Activated naive CD8-positive, alpha-beta T cell treated with anti-CD3 and anti-CD28 coated beads, Interleukin-2, amount 50 U/mL, for 24 hours (primary cell): ENCODE measurements at places on chromosomes 3 and 15.

- H3K27me3 ChIP-seq: no peaks in the 10 kb centered on the region
- no peaks in the 10 kb centered on the region for H3K36me3 ChIP-seq
- DNase-seq: peak; percentile 67
- peaks cover 54% of the 10 kb centered on the region for H3K4me1 ChIP-seq
- H3K27ac ChIP-seq: peak overlapping the region; percentile 99
- H3K4me3 ChIP-seq: peak overlapping the region; percentile 87
Observed at GRCh38 chr15:92810418-92811138, 89.5 kb upstream of the CHD2 start.

- H3K4me3 ChIP-seq: no peak overlapping the region
- H3K27ac ChIP-seq: no peak overlapping the region
- H3K36me3 ChIP-seq: no peaks in the 10 kb centered on the region
- DNase-seq: no peak
Observed at GRCh38 chr3:112602217-112602838, 38.6 kb downstream of the CCDC80 start.

DNA sequence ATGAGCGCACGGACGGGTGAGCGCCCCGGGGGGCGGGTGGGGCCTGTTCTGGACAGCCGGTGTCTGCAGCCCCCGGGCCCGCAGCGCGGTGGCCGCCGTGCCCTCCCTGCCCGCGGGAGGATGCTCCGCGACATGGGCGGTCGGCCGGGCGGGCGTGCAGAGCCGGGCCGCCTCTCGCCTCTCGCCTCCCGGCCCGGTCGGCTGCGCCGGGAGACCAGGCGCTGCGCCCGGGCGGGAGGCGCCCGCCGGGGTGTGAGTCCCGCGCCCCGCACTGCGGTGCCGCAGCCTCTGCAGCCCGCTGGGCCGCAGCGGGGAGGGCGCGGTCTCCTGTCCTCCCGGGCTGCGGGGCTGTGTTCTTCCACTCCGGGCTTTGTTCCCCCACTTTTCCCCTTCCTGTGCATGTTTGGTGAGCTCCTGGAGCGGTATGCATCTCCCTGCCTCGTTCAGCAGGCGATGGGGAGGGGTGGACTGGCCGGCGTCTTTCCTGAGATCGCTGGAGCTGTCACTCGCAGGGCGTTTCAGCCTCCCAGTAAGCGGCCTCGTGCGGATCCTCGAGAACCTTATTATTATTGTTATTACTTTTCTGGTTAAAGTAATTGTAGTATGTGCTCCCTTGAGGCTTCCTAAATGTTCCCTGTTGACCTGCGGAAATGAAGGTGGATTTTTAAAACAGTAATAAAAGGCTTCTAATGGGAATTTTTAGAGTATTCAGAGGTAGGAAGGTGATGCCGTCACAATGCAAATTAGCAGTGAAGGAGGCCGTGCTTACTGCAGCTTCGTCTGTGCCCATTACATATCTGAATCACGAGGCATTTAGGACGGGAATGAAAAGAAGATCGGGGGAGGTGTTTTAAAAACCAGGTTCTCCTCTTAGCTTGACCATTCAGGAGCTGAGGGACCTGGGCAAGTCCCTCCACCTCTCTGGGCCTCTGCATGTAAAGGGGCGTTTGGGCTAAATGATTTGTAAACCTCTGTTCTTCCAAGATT is 593 bp downstream of the TMOD2 start:
- DNase-seq: peak; percentile 18
- H3K27me3 ChIP-seq: peaks cover 8% of the 10 kb centered on the region
- H3K4me1 ChIP-seq: peaks cover 26% of the 10 kb centered on the region
- H3K36me3 ChIP-seq: no peaks in the 10 kb centered on the region
- peak overlapping the region; percentile 81 for H3K4me3 ChIP-seq
- no peak overlapping the region for H3K27ac ChIP-seq

DNA sequence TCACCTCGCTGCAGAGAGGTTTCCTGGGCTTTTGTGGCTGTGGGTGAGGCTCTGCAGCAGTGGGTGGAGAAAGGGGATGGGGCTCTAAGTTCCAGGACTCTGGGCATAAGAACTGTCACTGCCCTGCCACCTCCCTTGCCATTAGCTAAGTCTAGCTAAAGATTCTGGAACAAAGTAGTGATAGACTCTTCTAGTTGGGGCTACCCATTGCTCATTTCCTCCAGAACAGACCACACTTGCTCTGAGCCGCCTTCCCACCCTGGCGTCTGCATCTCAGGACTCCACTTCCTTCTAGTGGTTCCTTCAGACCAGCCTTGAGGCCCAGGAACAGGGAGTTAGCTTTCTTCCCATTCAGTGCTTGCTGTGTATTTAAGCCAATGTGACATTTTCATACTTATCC is 7.5 kb downstream of the ARHGAP31 start:
- H3K4me3 ChIP-seq: no peak overlapping the region
- H3K27ac ChIP-seq: peak overlapping the region; percentile 62
- no peak for DNase-seq
- no peaks in the 10 kb centered on the region for H3K27me3 ChIP-seq
- H3K4me1 ChIP-seq: peaks cover 70% of the 10 kb centered on the region
- H3K36me3 ChIP-seq: peaks cover 48% of the 10 kb centered on the region

DNA sequence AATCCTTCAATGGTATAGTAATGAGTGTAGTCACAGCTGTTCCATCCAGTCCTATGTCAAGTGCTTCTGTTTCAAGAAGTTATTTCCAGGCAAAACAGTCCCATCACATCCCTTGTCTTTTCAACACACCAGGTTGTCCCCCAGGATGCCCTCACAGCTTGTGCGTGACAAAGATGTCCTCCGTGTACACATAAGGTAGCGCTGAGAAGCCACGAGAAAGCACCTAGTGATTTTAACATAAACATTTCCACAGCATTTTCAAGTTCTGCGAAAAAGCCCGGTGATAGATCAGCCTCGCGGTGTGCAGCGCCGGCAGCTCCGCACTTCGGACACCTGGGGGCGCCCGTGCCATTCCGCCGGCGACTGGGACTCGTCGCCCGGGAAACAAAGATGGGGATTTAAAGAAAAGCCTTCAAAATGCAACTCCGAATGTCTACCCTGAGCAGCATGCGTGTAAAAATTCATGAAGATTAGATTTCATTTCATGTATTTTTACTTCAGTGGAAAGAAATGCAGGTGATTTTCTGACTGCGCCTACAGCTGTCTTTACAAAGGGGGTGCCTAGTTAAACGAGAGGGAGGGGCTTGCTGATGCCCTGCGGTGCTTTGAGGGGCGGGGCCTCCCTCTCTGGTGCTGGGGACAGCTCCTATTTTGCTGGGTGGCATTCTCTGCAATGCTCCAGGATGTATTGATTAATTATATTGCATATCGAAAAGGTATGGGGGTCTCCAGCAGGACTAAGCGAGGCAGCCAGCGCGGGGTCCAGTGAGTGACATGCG is 49.9 kb downstream of the KY start:
- peaks cover 11% of the 10 kb centered on the region for H3K27me3 ChIP-seq
- H3K4me3 ChIP-seq: no peak overlapping the region
- H3K36me3 ChIP-seq: no peaks in the 10 kb centered on the region
- no peak overlapping the region for H3K27ac ChIP-seq
- DNase-seq: peak; percentile 75

GRCh38 chr15:72302955-72303354 is 17.0 kb downstream of the CELF6 start:
- H3K4me3 ChIP-seq: no peak overlapping the region
- peaks cover 10% of the 10 kb centered on the region for H3K4me1 ChIP-seq
- DNase-seq: no peak
- no peak overlapping the region for H3K27ac ChIP-seq
- H3K36me3 ChIP-seq: no peaks in the 10 kb centered on the region

- peaks cover 3% of the 10 kb centered on the region for H3K27me3 ChIP-seq
- peaks cover 34% of the 10 kb centered on the region for H3K4me1 ChIP-seq
- DNase-seq: no peak
- peak overlapping the region; percentile 100 for H3K27ac ChIP-seq
Observed at GRCh38 chr15:34102175-34102925, 467 bp downstream of the PGBD4 start.

- no peak overlapping the region for H3K27ac ChIP-seq
- no peak for DNase-seq
- H3K36me3 ChIP-seq: no peaks in the 10 kb centered on the region
- peaks cover 2% of the 10 kb centered on the region for H3K27me3 ChIP-seq
Observed at GRCh38 chr15:66805202-66805885, 103.3 kb downstream of the SMAD6 start.

DNA sequence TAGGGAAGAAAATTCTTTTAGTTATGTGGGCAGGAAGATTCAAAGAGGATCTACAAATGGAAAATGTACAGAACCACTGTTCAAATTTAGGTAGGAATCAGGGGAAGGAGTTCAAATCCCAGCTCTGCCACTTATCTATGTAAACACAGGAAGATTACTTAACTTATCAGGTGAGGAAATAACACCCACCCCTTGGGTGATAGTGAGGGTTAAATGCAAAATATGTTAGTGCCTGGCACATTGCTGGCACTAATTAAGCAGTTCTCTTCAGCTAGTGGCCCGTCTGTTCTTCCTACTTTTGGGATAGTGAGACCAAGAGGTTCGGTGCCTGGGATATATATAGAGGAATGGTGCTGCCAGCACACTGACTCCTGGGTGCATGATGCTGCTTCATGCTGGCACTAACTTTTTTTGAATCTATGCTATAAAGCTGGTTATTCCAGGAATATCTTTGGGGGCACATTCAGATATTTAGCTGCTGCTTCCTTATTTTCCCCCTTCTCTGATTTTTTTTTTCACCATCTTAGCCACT is 83.8 kb downstream of the XRN1 start:
- no peaks in the 10 kb centered on the region for H3K4me1 ChIP-seq
- peaks cover 21% of the 10 kb centered on the region for H3K36me3 ChIP-seq
- H3K27me3 ChIP-seq: no peaks in the 10 kb centered on the region
- no peak overlapping the region for H3K27ac ChIP-seq

DNA sequence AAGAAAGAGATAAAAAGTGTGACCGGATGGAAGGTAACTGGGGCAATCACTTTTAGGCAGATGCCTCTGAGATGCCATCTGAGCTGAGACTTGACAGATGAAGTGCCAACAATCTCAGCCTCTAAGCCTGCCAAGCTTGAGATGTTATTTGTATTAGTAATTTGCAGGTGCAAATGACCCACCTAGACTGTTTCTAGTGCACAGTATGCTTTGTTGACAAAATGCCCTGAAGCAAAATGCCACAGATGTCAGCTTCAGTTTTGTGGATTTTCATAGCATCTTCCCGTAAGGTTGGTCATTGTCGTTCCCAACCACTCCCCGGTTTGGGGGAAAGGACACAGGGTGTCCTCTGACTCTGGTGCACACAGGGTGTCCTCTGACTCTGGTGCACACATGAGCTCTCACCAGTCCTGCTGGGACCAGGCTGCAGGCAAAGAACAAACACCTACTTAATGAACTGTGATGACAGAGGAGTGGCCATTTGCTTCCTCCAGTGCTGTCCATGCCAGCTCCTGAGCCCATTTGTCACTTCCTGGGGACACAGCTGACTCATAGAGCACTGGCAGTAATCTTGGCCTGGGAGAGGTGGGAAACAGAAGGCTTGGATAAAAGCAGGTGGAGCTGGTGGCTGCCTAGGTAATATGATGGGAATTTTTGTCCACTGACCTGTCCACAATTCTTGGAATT is 16.7 kb upstream of the PPP1R2 start:
- H3K36me3 ChIP-seq: no peaks in the 10 kb centered on the region
- peaks cover 22% of the 10 kb centered on the region for H3K4me1 ChIP-seq

DNA sequence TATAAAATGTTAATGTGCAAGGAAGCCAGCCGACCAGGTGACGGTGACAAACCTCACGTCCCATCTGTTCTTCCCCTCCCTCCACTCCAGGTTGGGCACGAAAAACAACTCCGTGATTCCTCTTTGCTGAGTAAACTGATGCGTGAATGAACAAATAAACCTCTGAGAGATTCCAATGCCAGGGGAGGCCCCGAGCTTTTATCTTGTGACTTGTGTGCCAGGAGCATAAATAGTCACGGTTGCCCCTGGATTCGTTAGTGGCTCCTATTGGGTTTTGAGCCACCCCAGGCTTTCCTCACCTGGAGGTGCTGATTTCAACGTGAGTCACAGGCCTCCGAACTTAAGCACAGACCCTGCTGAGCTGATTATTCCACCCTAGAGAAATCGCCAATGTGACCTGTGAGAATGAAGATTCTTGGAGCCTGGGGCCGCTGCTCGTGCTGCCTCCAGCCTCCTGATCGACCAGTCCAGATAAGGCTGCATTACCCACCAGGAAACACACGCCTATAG is 119.2 kb downstream of the SHQ1 start:
- H3K27me3 ChIP-seq: no peaks in the 10 kb centered on the region
- H3K4me1 ChIP-seq: peaks cover 6% of the 10 kb centered on the region
- no peak overlapping the region for H3K4me3 ChIP-seq
- no peak for DNase-seq
